ENCODE measurements at places on chromosomes 7 and 10. TPM values are rescaled to one million over a fixed set of nuclear protein-coding genes. Genes with fewer than 3 reads are reported as not detected.

DNA sequence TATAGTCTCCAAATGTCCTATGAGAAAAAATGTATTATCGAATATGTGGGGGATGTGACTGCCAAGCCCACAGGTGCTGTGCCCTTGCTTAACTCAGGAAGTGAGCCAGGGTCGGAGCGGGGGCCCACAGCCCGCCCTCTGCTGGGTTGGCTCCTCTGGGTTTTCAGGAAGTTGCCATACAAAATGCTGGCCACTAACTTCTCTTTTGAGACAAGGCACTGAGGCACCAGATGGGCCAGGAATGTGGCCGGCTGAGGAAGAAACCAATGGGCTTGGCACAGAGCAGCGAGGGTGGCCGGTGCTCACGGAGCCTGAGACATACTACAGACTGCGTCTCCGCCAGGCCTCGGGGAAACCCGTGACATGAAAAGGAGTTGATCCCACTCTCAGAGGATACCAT, 58.9 kb downstream of the FAM53B start:
- DNase-seq, result no peak

DNA sequence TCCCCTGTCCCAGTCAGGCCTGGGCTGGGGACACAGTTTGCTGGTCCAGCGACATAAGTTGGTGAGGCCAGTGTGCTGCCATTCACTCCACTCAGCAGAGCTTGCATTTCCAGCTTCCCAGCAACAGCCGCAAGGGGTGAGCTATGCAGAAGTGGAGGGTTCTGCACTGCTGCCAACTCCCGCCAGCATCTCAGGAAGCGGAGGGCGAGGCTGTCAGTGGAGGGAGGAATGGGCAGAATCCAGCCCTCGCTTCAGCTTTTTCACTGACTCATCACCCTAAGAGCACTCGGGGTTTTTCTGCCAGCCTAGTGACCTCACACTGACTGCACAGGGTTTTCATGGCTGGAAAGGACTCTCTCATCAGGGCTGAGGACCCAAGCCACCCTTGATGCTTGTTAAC, 625.1 kb upstream of the MKI67 start:
- no peak for DNase-seq

- DNase-seq, result no peak
Observed at GRCh38 chr7:15989194-15989593, 302.7 kb upstream of the MEOX2 start.

DNA sequence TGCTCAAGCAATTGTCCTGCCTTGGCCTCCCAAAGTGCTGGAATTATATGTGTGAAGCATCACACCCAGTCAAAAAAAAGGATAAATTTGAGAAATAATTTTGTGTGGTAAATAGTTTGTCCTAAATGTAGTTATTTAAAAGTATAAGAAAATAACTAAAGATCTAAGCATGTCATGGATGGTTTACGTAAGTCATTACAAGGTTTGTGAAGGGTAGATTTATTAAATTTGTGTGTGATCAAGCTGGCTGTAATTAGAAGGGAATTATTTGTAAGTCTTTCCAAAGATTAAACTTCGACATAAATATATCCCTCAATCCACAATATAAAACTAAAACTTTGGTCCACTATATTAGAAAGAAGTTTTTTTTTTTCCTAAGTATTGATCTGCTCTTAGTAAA, 28.6 kb downstream of the ORC5 start:
- DNase-seq, result no peak

TMEM270 gene
- not detected for total RNA-seq

- DNase-seq, result no peak
Observed at GRCh38 chr10:29078919-29079318, 210.0 kb upstream of the LYZL1 start.

GRCh38 chr10:51651063-51651462, 48.3 kb downstream of the CSTF2T start:
- no peak for DNase-seq

GRCh38 chr10:67788028-67788886, 49.7 kb downstream of the DNAJC12 start:
- peak; percentile 81 for DNase-seq

- DNase-seq, result no peak
Observed at GRCh38 chr7:7895004-7895650, 73.5 kb upstream of the GLCCI1 start.

GRCh38 chr10:86085136-86085535, 281.5 kb downstream of the GRID1 start:
- no peak for DNase-seq

RBM20 gene
- total RNA-seq, result 1.0 TPM

- DNase-seq, result no peak
Observed at GRCh38 chr10:44993226-44993921, 7.3 kb upstream of the ZNF22 start.

BTRC gene
- 6.3 TPM for total RNA-seq

DNA sequence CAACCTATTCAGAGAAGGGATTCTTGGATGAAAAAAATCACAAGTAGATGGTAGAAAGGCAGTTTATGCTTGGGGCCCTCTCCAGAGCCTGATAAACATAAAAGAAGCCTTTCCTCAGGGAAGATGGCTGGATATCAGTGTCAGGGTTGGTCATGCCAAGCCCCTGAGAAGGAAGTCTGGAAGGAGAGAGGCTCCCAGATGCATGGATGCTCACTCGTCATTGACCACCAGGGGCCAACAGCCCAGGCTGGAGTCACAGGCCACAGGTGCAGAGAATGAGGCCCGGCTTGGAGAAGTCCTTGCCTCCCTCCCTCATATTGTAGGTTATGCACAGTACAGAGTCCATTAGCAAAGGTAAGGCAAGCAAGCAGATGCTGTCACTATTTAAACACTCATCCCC, 506.7 kb downstream of the GRID1 start:
- DNase-seq, result no peak

EPO gene
- 0.29 TPM for total RNA-seq

DNA sequence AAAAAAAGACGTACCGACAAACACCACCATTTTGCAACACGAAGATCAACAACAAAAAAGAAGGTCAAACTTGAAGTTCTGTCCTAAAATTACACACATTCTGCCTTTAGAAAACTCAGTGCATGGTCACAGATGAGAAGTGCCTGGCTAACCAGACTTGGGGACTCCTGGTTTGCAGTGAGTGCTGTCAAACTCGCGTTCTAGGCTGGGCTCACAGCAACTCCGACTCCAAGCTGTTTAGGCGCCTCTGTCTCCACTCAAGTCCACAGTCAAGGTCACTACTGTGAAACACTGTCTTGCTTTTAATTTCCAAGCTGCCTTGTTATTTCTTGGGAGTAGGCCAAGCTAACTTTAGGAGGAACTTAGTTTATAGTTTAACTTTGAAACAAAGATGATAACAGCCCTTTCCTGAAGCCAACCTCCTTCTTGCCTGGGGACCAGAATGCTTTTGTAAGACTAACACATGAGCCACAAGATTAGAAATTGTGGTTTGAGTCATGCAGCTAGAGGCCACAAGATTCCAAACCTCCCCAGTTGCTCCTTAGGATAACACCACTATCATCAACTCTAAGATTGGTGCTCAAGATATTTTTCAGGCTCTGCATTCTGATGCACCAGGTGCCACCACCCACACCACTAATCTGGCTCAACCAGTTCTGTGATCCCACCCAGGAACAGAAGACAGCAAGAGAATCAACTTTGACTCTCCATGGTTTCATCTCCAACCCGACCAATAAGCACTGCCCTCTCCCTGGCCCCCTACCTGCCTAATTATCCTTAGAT, 1.1 kb upstream of the DNAAF5 start:
- no peak for DNase-seq

- DNase-seq, result peak; percentile 66
Observed at GRCh38 chr10:73965890-73966768, 31.8 kb upstream of the VCL start.

DNA sequence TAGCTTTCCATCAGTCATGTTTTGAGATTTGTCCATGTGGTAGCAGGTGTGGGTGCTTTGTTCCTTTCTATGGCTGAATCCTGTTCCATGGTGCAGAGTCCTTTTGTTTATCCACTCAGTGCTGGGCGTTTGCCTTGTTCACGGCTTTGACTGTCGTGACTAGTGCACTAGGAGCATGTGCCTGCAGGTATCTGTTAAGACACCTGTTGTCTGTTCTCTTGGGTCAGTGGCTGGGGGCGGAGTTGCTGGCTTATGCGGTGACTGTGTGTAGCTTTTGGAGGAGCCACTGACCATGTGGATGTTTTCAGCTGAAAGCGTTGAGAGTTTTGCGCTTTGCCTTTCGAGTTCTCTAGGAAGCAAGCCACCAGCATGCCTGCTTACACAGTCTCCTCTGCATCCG, 573.1 kb upstream of the FOXK1 start:
- no peak for DNase-seq

MEOX2 gene
- not detected for total RNA-seq

DNA sequence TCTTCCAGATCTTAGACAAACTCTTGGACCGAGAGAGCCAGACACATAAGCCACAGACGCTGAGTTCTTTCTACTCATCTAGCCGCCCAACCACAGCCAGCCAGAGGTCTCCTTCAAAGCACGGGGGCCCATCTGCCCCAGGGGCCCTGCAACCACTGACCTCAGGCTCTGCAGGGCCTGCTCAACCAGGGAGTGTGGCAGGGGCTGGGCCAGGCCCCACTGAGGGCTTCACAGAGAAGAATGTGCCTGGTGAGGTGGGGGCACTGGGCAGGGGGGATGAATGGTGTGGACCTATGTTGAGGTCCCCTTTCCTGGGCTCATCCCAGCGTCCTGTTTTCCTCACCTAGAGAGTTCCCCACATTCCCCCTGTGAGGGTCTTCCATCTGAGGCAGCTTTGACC, 11.4 kb downstream of the ZSWIM8 start:
- DNase-seq, result no peak

DNA sequence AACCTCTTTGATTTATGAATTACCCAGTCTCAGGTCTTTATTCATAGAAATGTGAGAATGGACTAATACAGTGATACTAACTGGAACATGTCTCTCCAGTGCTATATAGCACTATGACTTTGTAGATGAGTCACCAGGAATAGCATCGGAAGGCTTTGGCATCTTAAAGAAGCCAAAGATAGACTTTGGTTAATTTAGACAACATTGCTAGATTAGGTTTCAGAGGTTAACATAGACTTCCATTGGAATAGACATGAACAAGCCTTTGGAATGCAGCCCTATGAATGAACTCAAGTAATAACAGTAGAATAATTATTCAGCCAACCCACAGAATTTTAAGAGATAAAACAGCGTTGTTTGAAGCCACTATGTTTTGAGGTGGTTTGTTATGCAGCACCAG, 169.2 kb downstream of the HGF start:
- DNase-seq, result peak; percentile 22

OR2A7 gene
- 0.27 TPM for total RNA-seq

TBXAS1 gene
- 3.4 TPM for total RNA-seq
